ENCODE measurements at places on chromosomes 5 and 9. TPM values are rescaled to one million over a fixed set of nuclear protein-coding genes. Genes with fewer than 3 reads are reported as not detected.

IPO11 gene
- 62.2 TPM for total RNA-seq

LHX3 gene
- total RNA-seq: 0.16 TPM

IFNA6 gene
- not detected for total RNA-seq

DNA sequence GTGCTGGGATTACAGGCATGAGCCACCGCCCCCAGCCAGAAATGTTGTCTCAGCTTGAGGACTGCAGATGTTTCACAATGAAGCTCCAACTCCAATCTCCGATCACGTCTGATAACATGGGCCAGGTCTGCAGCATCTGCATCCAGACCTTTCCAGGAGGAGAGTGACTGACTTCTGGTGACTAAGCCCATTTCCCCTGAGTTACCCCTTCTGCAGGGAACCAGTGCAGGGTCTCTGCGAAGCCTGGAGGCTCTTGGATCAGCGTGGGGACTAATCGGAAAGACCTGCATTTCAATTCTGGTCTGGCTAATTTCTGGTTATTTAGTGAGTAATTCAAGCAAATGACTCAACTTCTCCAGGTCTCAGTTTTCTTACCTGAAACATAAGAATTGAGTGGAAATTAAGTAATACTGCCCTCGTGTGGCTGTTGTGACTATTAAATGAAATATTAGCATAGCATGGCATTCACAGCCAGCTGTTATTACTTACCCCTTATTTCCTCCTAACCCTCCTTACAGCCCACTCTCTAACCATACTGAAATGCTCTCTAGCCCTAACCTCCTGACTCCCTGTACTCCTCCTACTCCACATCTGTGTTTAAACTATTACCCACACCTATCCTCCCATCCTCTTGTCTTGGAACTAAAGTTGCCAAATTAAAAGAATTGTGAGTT, 2.2 kb upstream of the GNPDA1 start:
- ATAC-seq: peak; percentile 28

DNA sequence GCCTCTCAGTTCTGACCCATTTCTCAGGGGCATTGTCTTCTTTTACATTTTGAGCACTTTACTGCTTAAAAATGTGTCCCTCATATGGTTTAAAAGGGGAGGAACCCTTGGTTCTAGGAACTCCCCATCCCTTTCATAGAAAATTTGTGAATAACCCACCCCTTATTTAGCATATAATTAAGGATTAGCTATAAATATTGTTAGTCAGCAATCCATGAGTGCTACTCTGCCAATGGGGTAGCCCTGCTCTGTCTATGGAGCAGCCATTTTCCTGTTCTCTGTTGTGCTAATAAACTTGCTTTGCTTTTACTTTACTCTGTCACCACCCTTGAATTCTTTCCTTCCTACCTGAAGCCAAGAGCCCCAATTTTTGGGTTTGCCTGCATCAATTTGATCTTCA, 12.3 kb upstream of the NNT start:
- ATAC-seq: no peak

DNA sequence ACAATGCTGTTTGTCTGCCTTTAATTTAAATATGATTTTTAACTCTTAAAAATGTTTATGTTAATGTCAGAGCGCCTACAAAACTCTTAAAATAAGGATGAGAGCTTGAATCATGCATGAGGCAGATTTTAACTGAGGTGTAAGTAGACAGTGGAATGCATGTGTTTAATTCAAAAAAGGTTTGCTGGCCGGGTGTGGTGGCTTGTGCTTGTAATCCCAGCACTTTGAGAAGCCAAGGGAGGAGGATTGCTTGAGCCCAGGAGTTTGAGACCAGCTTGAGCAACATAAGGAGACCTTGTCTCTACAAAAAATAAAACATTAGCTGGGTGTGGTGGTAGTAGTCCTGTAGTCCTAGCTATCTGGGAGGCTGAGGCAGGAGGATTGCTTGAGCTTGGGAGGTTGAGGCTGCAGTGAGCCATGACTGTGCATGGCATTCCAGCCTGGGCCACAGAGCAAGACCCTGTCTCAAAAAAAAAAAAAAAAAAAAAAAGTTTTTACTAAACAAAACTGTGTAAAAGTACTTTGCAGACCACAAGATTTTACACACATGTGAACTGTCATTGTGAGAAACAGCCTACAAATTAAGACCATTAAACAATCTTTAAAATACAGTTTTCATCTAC, 21.1 kb downstream of the NDST1 start:
- no peak for ATAC-seq
